Hematopoietic multipotent progenitor cell (in vitro differentiated cells): ENCODE measurements at places on chromosomes 1 and 21.

DNA sequence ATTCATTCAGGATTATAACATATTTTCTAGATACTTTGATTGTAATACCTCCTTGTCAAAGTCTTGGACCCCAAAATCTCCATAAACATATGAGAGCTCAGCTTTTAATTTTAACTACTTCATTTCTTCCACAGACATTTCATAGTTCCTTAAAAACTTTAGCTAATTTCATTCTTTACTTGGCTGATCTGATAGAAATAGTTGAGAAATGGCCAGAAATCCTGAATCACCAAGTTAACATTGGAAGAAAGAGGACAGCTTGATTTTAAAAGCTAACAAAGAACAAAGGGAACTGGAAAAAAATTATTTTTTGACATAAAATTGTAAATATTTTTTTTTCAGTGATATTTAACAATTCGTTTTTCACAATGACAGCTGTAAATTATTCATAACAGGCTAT is 216.5 kb downstream of the NTNG1 start:
- no peak for DNase-seq

- DNase-seq, result no peak
Observed at GRCh38 chr1:12456979-12457378, 161.0 kb downstream of the DHRS3 start.

- DNase-seq, result no peak
Observed at GRCh38 chr1:22326372-22326915, 125.2 kb upstream of the ZBTB40 start.

- DNase-seq, result no peak
Observed at GRCh38 chr21:36465478-36465877, 14.4 kb downstream of the CLDN14 start.

DNA sequence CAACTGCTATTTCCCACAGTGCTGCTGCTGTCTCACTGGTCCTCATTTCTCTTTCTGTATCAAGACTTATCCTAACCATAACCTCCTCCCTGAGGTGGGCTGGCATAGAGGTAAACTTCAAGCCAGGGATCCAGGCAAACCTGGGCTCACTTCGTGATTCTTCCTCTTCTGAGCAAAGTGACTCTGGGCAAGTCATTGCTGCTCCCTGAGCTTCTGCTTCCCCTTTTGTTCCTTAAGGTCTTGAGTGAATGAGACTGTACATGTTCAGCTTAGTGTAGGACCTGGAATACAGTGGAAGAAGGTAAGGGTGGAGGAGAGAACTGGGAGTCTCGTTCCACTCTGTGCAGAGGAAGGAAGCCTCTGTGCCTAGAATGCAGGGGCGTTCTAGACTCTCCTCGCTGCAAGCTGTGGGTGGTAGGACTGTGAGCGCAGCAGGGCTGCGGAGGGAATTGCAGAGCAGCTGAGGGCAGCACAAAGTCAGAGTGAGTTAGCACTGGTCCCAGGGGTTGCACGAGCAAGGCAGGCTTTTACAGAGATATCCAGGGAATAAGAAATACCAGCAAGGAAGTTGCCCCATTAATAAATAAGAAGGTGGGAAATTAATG is 11.4 kb upstream of the ERI3 start:
- DNase-seq, result no peak

DNA sequence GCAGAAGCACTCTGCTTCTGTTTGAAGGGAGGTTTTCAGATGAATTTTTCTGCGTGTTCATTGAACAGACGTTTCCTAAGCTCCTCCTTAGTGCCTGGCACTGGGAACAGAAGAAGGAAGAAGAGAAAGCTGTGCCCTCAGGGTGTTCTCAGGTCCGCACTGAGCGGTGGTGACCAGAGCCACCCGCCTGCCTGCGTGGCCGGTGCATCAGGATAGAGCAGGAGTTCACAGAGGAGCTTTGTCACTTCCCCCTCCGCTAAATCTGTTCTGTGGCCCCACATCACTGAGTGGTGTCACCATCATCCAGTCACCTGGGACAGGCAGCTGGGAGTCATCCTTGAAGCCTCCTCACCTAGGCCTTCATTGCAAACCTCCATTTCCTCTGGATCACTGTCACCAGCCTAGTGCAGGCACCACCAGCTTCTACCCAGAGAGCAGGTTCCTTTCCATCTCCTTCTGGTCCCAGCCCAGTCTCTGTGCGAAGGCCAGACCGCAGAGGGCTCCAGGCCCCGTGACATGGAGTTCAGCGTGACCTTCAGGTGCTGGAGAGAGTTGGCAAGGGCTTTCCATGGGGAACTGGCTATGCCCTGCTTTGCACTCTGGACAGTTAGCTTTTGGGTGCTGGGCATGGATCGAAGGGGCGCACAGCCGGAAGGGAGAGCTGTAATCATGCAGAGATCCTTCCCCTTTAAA is 21.7 kb downstream of the PARK7 start:
- DNase-seq, result no peak

DNA sequence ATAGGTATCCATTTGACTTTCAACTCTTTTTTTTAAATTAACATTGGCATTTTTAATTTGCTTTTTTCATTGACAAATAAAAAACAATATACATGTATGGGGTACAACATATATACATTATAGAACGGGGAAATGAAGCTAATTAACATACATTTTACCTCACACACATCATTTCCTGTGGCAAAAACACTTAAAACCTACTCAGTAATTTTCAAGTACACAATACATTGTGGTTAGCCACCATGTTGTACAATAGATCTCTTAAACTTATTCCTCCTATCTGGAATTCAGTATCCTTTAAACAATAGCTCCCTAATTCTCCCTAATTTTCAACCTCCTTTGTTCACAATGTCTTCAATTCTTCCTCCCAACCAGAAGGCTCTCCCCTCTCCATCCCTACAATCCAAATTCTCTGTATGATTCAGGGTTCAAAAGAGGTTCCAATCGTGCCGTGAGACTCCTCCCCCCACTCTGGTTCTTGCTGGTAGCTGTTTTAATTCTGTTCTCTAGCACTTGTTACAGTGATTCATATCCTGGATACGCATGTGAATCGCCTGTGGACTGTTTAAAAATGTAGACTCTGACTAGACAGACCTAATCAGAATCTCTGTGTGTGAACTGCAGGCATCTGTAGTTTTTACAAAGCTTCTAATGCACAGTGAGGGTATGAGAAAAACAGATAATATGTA is 87.6 kb upstream of the DUSP10 start:
- peak; percentile 28 for DNase-seq

- DNase-seq, result no peak
Observed at GRCh38 chr1:97632075-97632474, 288.8 kb downstream of the DPYD start.

DNA sequence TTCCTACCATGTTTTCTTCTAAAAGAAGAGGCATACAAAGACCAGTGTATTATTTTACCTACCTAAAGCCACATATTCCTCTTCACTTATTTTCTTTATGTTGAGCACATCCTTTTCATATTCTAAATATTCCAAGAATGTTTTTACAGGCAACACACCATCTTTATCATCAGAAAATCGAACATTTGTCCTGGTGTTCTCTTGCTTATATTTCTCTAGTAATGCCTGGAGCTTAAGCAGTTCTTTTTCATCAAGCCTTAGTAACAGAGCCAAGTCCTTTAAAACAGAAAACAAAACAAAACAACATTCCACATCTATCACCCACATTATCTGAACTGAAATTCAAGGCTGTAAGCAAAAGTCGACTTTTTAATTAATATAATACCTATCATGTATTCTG is 88.7 kb downstream of the IARS2 start:
- no peak for DNase-seq

- no peak for DNase-seq
Observed at GRCh38 chr21:34595457-34595856, 19.5 kb downstream of the RCAN1 start.

DNA sequence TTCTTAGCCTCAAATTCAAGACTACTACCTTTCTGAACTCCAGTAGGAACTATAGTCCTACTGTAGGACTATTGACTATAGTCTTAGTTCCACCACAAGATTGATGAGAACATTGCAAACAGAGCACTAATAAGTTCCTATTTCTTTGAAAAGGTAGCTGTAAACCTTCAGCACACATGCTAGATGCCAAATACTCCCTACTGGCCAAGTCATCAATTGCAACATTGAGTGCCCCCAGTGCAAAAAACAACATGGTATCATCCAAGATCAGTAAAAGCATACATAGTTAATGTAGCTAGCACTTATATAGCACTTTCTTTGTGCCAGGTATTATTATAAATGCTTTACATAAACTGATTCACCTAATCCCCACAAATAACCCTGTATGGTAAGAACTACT is 99.8 kb downstream of the MRPL39 start:
- peak; percentile 9 for DNase-seq

DNA sequence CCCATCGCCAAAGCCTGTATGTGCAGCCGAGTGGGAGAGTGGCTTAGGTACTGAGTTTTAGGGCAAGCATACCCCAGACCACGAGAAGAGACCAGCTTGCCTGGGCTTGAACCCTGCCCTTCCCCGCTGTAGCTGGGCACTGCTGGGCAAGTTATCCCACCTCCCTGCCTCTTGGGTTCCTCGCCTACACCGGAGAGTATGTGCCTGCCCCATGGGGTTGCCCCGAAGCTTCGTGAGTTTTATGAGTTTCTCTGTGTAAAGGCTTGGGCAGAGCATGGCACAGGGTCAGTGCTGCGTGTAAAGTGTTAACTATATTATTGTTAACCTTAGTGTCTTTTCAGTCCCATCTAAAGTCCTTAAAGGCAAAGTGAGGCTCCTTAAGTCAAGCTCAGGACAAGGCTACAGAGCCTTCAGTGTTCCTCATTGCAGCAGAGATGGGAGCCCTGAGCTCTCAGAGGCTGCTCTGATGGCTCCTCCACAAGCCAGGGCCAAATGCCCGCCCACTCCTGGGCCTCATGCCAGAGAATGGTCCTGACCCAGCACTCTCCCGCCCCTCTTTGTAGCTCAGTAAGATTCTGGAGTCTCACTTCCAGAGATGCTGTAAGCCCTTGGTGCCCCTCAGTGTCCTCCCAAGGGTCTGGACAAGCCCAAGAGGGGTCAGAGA is 37.0 kb upstream of the KCNA10 start:
- DNase-seq, result no peak

GRCh38 chr1:15937706-15938168 is 38.2 kb downstream of the ZBTB17 start:
- no peak for DNase-seq

DNA sequence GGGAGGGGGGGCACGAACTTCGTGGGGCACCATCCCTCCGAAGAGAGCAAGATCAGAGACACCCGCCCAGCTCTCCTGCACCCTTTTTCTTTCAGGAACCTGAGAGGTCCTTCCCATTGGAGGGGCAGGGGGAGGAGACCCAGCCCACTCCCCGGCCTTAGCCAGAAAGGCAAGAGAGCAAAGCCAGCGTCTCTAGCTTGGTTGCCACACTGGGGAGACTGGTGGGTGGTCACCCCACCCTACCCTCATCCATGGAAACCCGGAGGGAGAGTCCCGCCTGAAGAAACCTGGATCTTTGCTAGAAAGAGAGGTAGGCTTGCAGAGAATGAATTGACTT is 246 bp downstream of the ATP2B4 start:
- DNase-seq, result no peak

DNA sequence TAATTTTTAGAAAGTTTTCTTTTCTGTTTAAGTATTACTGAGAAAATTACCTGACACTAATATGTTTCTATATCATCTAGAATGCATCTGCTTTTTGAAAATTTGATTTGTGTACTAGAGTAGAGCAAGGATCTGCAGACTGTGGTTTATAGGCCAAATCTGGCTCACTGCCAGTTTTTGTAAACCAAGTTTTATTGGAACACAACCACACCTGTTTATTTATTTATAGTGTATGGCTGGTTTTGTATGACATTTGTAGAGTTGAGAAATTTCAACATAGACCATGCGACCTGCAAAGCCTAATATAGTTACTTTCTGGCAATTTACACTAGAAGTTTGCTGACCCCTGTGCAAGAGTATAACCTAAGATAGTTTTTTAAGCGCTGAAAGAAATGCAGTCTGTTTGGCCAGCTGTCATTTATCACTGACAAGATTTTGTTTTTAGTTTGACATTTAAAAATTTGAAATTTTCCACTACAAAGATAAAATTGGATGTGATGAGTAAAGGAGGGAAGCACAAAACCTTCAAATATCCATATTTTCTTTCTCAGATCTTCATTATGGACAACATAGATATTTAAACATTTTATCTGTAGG is 36.1 kb upstream of the CACYBP start:
- no peak for DNase-seq

GRCh38 chr21:43974791-43975468 is 37.2 kb upstream of the TRAPPC10 start:
- no peak for DNase-seq

GRCh38 chr21:29316806-29317205 is 18.1 kb downstream of the BACH1 start:
- DNase-seq, result no peak

DNA sequence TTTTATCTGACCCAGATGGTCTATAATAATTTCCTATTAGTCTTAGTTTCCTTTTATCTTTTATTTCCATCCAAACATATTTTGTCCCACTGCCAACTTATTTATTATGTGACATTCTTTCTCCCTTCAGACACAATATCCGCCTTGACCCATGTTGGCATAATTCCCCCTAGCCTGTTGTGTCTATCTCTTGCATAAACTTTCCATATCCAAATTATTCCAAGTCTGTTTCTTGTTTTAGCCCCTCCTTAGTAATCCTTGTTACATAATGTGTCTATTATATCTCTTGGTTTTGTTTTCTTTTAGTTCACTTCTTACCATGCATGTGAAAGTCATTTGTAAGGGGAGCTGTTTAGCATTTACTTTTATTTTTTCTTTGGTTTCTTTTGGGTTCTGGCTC is 81.6 kb upstream of the CACHD1 start:
- DNase-seq, result no peak

- DNase-seq, result no peak
Observed at GRCh38 chr1:106178791-106179190, 877.7 kb upstream of the PRMT6 start.

DNA sequence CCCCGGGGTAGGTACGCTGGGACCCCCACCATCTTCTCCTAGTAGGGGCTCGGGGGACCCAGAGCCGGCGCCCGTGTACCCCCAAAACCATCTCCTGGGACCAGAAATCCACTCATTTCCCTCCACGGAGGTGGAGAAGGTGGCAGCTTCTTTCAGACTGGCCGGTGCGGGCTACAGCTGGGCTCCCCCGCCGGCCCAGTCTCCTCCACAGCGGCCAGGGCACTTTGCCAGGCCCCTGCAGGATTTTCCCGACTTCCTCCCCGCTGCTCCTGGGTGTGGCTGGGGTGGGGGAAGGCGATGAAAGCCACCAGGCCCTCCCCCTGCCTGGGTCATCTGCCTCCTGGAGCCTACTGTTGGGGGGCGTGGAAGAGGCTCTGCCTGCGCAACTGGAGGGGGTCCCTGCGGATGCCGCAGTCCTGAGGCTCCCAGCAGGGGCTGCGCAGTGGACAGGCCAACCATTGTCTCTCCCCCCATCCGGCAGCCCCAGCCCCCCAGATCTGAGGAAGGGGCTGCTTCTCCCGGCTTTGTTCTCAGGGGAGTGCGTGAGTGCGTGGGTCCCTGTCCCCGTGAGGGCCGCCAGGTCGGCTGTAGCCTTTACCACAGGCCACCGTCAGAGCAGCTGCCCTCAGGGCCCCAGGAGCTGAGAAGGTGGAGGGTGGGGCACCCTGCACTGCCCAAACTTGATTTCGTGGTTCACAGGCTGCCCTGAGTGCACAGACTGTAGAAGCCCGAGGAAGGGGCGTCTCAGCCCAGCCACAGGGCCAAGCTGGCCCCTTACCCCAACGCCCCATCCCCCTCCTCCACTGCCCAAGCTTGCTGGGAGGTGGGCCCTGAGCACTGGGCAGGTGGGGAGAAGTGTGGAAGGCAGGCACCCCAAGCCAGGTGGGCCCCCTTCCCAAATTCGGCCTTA is 1.3 kb downstream of the AGRN start:
- no peak for DNase-seq

- no peak for DNase-seq
Observed at GRCh38 chr1:78664763-78665162, 15.1 kb downstream of the IFI44 start.
